Epithelial cell of prostate (primary cell): ENCODE measurements at places on chromosomes 7 and 10.
A peak's percentile ranks its signal among the peaks of the same experiment; 100 is the strongest.

DNA sequence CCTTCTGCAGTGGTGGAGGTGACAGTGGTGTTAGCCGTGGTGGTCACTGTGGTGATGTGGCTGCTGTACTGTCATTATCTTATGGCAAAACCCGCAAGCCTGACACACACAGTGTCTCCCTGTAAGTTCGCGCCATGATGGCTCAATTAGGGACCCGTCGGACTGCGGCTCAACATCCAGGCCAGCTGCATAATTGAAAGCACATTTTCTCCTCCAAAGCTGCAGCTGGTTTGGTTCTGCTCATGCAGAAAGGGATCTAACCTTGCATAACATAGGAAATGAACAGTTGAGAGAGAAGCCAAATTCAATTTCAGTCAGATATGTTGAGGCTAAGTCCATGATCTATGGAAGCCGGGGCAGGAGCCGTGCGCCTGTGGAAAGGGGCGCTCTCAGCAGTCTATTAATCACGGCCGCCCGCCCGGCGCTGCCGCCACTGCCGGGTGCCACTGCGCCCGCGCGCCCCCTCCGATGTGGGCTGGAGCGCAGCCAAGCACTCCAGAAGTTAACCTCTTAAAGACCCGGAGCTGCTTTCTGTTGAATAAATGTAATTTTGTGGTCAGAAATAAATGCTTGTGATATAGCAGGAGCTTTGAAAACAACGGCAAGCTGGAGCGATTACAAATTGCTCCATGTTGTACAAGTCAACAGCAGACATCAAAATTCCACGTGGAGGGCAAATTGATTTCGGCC, 227.7 kb downstream of the CUX1 start:
- no peak for DNase-seq

GRCh38 chr7:20795361-20795760, 8.7 kb upstream of the SP8 start:
- DNase-seq: no peak

- DNase-seq: peak; percentile 37
Observed at GRCh38 chr7:6628045-6628444, 9.1 kb upstream of the ZNF316 start.

GRCh38 chr10:86666538-86666937, 1.8 kb upstream of the LDB3 start:
- DNase-seq: no peak

GRCh38 chr7:157282141-157282801, 54.5 kb upstream of the DNAJB6 start:
- no peak for DNase-seq
